ENCODE measurements at places on chromosomes 5 and 9. TPM values are rescaled to one million over a fixed set of nuclear protein-coding genes. Genes with fewer than 3 reads are reported as not detected.

The HNRNPAB gene
- 244 TPM for total RNA-seq

The CDC26 gene
- 76.2 TPM for total RNA-seq

The RHOBTB3 gene
- total RNA-seq: 194 TPM

The PRRX2 gene
- total RNA-seq: 0.18 TPM

The POU4F3 gene
- 0.14 TPM for total RNA-seq

The SMIM33 gene
- not detected for total RNA-seq

The GCNT4 gene
- total RNA-seq: 0.05 TPM

The SOHLH1 gene
- total RNA-seq: 2.4 TPM

The FNIP1 gene
- total RNA-seq: 28.6 TPM

The GRM6 gene
- total RNA-seq: not detected

The CAPSL gene
- total RNA-seq: not detected

The PALM2AKAP2 gene
- total RNA-seq: 39.6 TPM
